Substantia nigra (tissue), 51 donors: ENCODE measurements at places on chromosomes 6 and 20.

DNA sequence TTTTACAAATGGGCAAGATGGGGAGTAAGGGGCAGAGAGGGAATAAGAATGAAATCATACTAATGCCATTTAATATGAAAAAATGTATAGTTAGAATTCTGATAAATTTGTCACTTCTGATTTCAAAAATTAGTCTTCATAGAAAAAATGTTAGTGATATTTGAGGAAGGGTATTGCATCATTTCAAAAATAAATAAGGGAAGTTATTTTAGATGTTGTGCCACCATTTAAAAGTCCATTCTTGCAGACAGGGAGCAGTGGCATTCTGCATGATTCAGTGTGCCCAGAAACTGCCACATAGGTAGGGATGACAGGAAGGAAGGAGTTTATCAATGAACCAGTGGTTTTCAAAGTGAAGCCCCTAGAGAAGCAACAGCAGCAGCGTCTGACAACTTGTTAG, 674.6 kb downstream of the EPM2A start:
- no peak for DNase-seq

DNA sequence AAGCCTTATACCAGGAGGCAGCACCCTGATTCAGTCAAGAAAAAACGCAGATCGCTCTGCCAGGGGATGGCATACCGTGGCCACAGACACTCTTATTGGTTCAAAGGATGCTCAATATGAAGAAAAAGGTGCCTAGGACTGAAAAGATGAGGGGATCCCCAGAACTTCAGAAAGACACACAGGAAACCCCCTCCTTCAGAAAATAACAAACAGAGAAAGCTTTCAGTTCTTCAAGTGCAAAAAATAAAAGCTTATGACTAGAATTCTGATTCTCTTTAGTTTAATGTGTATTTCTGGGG, 17.7 kb upstream of the MYB start:
- DNase-seq, result no peak

GRCh38 chr6:74075323-74075722, 379.3 kb downstream of the CD109 start:
- DNase-seq, result no peak

- DNase-seq, result no peak
These were observed 117.9 kb downstream of the JARID2 start for GRCh38 chr6:15363523-15364400.

GRCh38 chr20:11676630-11677287, 240.9 kb upstream of the BTBD3 start:
- peak; percentile 28 for DNase-seq

GRCh38 chr20:63735859-63736718, at the start of gene LIME1:
Gene LIME1, plus strand, starts transcription at chr20:63736664. Its CDS starts 886 bp downstream, at chr20:63737550.
- DNase-seq, result no peak
